Kidney capillary endothelial cell (primary cell): ENCODE measurements at places on chromosomes 6 and 20.

- no peak for DNase-seq
These were observed 31.8 kb downstream of the ZNF831 start for GRCh38 chr20:59195316-59195993.

GRCh38 chr6:147033267-147033666 is 170.9 kb upstream of the STXBP5 start:
- DNase-seq = no peak

GRCh38 chr6:23145781-23146180 is 576.4 kb downstream of the HDGFL1 start:
- no peak for DNase-seq

- no peak for DNase-seq
These were observed 7.4 kb downstream of the EPM2A start for GRCh38 chr6:145727817-145728388.

- DNase-seq = no peak
These were observed 24.0 kb downstream of the RRBP1 start for GRCh38 chr20:17657898-17658647.
